Fibroblast of pulmonary artery (primary cell): ENCODE measurements at places on chromosomes 4 and X.

DNA sequence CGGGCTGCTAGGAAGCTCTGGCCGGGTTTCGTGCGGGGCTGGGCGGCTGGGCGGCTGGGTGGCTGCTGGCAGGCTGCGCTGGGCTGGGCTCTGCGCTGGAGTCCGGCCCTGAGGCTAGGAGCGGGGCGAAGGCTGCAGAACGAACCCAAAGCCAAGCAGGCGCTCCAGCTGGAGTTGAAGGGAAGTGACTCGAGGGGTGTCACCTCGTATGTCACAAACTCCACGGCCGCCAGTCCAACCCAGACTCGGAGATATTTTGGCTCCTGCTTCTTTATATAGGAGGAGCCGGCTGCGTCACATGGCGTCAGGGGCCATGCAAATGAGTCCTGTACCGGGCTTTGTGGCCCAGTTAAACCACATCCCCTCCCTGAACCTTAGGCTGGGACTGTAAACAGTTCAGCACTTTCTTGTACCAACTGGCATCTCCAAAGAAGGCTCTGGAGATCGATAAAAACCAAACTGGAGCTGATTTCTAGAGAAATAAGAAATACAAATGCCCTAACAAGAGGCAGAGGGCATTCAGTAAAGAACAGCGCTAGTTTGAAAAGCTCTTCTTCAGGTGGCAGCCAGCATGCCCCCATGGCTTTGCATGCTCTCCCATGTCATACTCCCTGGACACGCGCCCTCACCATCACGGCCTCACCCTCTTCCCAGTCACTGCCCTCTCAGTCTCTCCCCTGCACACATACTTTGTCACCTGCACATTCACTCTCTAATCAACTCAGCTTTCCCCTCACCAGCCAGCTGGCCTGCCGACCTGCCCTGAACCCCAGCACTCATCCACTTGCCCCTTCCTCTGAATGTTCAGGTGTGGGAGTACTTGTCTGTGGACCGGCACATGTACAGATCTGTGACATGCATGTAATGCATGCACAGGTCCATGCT is 58.5 kb downstream of the TSC22D3 start:
- peak; percentile 93 for DNase-seq

DNA sequence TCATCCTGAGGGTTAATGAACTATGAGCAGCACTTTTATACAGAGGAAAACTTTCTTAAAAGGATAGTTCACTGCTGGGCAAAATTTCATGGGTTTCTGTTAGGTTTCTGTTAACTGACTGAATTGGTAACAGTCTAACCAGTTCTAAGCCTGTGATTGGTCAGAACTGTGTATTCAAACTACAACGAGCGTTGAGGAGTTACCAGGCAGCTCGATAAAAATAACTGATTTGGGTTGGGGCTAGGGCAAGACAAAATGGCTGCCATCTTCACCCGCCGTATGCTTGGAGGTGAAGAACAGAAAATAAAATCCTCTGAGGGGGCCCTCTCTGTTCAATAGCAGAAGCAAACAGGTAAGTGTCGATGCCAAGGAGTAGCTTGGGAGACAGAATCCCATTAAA is 22.0 kb downstream of the FAM133A start:
- DNase-seq = no peak

DNA sequence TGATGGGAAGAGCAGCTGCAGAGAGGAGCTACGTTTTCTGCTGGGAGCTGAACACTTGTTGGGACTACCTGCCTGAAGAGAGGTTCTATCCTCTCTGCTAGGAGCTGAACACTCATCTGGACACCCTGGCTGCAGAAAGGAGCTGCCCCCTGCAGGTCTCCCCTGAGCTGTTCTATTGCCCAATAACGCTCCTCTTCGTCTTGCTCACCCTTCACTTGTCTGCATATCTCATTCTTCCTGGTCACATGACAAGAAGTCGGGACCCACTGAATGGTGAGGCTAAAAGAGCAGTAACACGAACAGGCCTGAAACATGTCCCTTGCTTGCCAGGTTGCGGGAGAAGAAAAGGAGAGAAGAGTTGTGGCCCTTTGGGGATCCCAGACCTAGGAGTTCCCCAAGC is 27.8 kb downstream of the NAA11 start:
- no peak for DNase-seq

- peak; percentile 14 for DNase-seq
Observed at GRCh38 chr4:180799798-180800197, 1443.4 kb upstream of the TENM3 start.

GRCh38 chr4:141229408-141230101 is 8.9 kb downstream of the ZNF330 start:
- DNase-seq = no peak

GRCh38 chrX:50812995-50813842 is 775 bp downstream of the SHROOM4 start:
- DNase-seq = peak; percentile 61

DNA sequence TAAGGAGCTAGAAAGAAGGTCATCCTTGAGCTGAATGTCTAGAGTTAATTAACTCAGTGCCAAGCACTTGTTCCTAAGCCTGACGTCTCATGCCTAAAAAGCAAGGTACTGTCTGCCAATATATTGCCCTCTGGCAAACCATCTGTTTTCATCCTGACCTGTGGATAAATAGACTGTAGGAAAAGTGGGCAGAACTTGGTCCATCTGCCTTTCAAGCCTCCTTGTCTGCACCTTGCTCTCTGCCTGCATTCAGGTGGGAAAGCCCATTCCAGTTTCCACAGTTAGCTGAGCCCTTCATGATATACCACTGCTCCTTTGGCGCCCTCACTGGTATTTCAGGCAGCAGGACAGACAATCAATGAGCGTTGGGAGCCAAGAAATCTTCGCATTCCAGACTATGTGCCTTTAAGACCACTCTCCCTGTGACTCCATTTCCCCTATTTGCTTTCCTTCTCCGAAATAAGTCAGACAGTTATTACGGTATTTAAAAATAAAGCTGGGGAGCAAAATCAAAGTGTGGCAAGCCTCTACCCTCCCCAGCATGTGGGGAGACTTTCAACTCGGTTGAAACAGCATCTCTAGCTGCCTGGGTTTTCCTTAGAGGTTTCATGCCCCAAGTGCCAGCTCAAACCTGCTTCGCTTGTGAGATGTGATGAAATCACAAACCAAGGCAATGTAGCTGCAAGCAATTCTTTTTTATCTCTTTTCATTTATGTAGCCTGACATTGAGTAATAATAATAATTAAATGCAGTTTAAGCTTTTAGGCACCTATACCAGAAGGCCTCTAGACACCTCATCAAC is 2.5 kb upstream of the CCDC149 start:
- peak; percentile 12 for DNase-seq

GRCh38 chrX:24619647-24620046 is 27.5 kb downstream of the PCYT1B start:
- DNase-seq = peak; percentile 52

DNA sequence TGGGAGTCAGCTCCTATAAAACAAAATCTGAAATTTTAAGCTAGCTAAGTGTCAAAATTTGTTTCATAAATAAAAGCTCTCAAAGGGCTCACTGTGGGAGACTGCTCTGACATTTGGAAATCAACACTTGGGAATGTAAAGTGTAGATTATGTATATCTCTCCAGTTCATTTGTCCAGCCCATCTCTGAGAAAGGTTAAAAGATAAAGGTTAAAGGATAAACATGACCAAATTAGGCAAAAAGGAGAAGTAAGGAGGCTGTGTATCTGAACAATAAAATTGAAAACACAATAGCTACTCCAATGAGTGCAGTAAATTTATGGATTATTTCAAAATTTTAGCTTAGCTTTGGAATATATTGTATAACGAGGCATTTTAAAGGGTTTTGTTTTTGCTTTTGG is 304.9 kb downstream of the UNC5C start:
- DNase-seq = no peak

- DNase-seq = no peak
Observed at GRCh38 chrX:148457279-148457678, 43.1 kb upstream of the AFF2 start.

DNA sequence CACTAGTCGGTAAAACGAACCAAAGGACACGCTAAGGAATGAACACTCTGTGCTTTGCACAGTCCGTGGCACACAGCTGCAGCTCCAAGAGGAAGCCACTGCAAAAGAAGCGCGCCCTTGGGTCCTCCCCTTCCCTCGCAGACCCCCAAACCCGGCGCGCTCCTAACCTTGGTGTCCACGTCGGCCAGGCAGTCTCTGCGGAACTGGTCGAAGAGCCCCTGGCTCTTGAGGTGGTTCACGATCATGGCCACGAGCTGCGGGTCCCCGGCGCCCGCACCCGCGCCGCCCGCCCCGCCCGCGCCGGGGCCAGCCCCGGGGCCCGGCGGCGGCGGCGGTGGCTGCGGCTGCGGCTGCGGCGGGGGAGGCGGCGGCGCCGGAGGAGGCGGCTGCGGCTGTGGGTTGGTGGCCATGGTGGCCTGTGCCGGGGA is 333 bp downstream of the BOD1L1 start:
- no peak for DNase-seq

DNA sequence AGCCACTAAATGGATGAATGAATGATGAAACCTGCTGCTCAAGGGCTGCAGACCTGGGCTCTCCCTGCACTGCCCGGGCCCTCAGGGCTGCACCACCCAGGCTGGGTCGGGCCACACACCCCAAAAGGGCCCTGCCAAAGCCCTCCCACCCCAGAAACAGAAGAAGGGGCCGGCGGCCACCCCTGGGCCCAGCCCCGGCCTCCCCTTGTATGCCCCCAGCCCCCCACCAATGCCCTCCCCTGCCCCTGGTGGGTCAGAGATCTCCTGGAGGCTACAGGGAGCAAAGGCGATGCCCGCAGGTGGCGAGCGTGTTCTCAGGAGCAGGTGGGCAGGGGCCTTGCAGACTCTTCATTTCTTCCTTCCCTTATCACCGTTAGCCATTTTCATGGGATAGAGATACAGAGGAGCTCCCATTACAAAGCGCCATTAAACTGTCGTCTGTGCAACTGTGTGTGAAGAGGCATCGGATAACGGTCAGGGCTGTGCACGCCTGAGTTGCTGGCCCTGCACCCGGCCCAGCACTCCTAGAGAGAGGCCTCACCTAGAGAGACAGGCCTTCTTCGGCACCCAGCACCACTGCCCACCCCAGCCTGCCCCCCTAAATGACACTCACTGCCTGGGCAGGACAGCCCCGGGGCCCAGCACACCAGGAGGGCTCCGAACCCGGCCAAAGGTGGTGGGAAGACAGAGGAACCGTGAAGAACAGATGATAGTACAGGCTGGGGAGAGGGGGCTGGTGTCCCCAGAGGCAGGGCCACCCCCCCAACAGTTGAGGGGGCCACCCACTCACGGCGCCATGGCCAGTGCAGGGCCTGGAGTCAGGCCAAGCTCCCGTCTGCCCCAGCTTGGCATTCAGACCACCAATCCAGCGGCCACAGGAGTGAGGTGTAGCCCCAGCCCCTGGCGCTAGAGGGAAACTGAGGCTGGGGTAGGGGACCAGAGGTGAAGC is 133.7 kb downstream of the FAM53A start:
- no peak for DNase-seq

DNA sequence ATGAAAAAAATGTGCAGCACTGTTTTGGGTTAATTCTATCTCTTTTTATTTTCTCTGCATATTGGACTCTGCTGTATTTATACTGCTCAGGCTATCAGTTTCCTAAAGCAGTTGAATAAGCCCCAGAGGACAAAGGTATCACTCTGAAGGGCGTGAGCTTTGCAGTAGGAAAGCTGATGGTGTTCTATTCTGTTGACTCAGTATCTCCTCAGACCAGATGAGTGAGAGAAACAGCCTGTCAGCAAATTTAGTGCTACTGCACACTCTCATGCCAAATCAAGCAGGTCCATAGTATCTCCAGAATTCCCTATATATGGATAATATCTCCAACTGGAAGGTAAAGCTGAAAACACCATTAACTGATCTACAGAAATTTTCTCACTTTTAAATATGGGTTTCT is 132.3 kb upstream of the UGT8 start:
- DNase-seq = no peak

DNA sequence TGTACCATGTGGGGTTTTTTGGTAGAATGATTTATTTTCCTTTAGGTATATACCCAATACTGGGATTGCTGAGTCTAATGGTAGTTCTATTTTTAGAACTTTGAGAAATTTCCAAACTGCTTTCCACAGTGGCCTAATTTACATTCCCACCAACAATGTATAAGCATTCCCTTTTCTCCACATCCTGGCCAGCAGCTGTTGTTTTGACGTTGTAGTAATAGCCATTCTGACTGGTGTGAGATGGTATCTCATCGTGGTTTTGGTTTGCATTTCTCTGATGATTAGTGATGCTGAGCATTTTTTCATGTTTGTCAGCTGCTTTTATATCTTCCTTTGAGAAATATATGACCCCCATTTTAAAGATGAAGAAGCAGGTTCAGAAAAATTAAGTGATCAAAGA is 153.7 kb downstream of the CBR4 start:
- peak; percentile 86 for DNase-seq

DNA sequence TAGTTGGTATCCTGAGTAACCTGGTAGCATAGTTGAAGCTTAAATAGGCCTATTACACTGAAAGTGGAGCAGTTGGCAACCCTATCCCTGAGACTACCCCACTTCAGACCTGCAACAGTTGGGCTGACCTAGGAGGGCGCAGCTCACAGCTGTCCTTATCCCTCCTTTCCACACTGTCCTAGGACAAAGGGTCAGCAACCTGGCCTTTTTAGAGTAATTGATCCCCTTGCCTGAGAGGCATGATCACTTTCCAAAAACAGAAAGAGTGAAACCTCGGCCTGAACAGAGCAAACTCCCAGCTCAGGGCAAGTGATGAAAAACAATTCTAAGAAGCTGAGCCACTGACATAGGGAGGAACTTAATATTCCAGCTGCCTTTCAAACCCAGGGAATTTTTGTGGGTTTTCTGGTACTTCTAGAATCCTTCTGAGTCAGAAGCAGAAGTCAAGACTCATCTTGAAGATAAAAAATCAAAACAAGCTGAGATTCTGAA is 94.9 kb upstream of the MYOZ2 start:
- DNase-seq = peak; percentile 69

DNA sequence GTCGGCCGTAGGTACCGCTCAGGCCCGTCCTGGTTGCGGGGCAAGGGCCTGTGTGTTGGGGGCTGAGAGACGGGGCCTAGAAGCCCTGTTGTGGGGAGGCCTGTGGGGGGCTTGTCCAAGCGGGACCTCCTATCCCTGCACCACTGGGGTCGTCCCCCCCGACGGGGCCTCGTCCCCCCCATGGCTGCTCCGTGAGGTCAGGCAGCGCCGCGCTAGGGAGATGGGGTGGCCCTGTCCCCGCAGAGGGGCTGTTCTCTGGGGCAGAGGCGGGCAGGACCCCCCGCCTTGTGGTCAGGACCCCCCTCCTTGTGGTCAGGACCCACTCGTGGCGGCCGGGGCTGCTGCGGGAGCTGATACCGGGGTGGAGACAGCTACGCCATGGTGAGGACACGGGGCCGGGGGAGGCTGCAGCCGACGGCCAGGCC is 12.1 kb upstream of the GTPBP6 start:
- DNase-seq = no peak

DNA sequence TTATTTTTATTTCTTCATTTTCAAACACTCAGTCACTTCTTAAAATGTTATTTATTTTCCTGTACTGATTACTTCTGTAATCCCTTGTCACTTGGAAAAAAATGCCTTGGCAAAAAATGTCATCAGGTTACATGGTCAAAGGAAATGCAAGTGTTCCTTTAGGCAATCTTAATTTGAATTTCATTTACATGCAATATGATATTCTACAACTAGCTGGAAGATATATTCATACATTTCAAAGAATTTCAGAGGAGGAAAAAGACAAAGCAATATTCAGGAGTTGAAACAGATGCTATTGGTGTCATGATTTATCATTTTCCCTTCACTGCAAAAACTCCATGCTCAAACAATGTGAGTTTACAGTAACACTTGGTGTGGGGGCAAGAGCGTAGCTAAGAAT is 1316.6 kb downstream of the FSTL5 start:
- no peak for DNase-seq

- no peak for DNase-seq
Observed at GRCh38 chr4:55411621-55412020, 15.9 kb downstream of the TMEM165 start.
